ENCODE measurements at places on chromosomes 4 and X.

GRCh38 chrX:104659005-104659744 is 93.2 kb downstream of the IL1RAPL2 start:
- no peak overlapping the region for H3K27ac ChIP-seq

GRCh38 chrX:85244450-85245211 is 840 bp downstream of the ZNF711 start:
- no peak for DNase-seq
- H3K4me3 ChIP-seq, result peak overlapping the region; percentile 92
- H3K27ac ChIP-seq, result peak overlapping the region; percentile 87
- H3K36me3 ChIP-seq, result peaks cover 2% of the 10 kb centered on the region

- H3K27ac ChIP-seq, result no peak overlapping the region
- H3K27me3 ChIP-seq, result no peaks in the 10 kb centered on the region
- H3K4me3 ChIP-seq, result no peak overlapping the region
Observed at GRCh38 chr4:144750348-144750747, 104.4 kb downstream of the HHIP start.

- peaks cover 20% of the 10 kb centered on the region for H3K36me3 ChIP-seq
- H3K4me1 ChIP-seq, result peaks cover 34% of the 10 kb centered on the region
Observed at GRCh38 chrX:10121787-10122186, 35.0 kb upstream of the CLCN4 start.

DNA sequence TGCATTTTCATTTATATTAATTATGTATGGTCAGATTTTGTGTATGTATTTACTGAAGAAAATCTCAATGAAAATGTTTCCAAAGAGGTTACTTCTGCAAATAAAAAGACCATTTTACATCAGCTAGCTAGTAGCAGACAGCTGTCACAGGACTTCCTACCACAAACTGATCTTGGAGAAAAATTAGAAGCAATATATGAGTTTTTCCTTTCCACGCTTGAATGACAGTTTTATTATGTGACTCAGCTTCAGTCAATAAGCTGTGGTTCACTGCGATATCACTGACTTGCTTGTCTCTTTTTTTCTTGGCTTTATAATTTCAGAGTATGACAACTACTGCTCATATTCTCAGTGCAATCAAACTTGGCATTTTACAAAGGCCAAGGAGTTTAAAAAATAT is 787.4 kb upstream of the GALNTL6 start:
- no peaks in the 10 kb centered on the region for H3K27me3 ChIP-seq

- no peak overlapping the region for H3K27ac ChIP-seq
- peaks cover 2% of the 10 kb centered on the region for H3K36me3 ChIP-seq
- peaks cover 5% of the 10 kb centered on the region for H3K4me1 ChIP-seq
- DNase-seq, result no peak
- H3K27me3 ChIP-seq, result no peaks in the 10 kb centered on the region
Observed at GRCh38 chrX:30659421-30659820, 6.2 kb downstream of the GK start.
